Epithelial cell of proximal tubule (primary cell): ENCODE measurements at places on chromosomes 6 and 20. TPM values are rescaled to one million over a fixed set of nuclear protein-coding genes. Genes with fewer than 3 reads are reported as not detected.

- no peak for DNase-seq
Observed at GRCh38 chr6:132933090-132933489, 118.7 kb downstream of the RPS12 start.

- DNase-seq, result no peak
Observed at GRCh38 chr6:62942000-62942399, 269.3 kb upstream of the FKBP1C start.

DNA sequence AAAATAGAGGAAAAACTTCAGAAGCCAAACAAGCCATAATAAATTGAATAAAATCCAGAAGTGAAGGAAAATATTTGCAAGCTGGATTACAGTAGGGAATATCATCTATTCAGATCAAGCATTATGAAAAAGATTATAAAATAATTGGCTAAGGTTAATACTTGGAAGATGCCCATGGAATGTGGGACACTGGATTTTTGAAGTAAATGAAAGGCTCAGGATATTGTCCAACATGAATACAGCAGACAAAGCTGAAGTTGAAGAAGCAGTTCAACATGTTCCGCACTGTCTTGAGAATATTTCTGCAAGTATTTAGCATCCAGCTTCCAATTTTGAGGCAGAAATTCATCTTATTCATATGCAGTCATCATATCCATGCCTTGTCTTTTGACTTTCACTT lies 1278.4 kb upstream of the GJE1 start:
- DNase-seq, result no peak

DNA sequence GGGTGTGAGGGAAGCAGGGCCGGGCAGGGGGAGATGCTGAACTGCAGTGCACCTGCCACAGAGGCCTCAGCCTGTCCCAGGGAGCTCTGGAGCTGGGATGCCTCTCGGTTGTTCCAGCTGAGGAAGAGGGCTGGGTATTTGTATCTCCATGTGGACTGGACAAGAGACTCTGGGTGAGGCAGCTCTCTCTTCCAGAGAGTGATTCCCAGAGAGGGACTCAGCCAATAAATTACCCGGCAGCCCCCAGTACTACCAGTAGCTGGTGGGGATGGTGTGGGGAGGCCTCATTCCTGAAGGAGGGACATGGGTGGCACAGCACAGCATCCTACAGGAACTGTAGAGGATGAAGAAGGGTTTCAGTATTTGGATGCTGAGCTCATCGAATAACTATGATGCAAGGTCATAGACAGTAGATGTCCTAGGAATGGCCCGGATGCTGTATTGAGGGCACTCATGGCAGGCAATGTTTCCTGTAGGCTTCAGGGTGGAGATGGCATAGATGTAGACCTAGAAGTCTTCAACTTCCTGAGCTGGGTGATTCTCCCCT lies 1.4 kb downstream of the FGD2 start:
- no peak for DNase-seq

DNA sequence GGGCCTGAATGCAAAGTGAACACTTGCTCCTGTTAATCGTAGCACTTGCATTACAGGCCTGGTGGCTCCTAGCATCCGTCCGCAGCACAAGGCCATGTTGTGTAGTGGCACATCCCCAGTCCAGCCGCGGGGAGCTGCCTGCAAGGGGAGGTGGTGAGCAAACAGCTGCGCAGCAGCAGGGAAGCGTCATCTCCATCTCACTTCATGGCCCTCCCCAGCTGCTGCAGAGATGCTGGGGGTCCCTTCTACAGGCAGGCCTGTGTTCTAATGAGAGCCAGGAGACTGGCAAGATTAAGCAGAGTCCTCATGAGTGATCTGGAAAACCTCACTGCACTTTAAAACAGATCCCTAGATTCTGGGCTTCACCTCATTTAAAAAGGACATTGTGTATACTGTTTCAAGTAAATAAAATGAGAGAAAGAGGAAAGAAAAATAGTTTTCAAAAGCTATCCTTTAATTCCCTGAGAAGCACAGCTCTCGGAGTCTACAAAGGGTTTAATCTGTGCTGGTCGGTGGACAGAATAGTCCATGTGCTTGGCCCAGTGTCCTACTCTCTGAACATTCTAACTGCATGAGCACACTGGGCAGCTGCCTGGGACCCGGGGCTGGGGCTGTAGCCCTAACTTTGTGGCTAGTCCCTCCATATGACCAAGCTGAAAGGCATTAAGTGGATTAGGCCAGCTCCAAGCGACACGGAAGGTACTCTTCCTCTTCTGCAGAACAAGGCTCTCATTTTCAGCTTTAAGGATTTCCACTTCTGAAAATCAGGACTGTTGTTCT lies 125.8 kb downstream of the LY86 start:
- no peak for DNase-seq

- no peak for DNase-seq
Observed at GRCh38 chr6:139529420-139529819, 155.0 kb upstream of the CITED2 start.

DNA sequence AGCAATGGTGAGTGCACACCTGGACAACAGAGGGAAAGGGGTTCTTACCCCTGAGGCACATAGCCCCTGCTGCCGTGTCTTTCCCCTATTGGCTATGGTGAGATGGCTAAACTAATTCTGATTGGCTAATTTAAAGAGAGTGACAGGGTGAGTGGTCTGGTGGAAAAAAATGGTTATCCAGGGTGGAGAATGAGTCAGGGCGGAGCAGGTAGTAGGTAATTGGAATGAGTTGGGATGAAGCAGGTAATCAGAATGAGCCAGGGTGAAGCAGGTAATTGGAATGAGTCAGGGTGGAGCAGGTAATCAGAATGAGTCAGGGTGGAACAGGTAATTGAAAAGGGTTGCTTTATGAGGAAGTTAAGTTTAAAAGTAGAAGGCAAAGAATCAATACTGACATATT lies 200.3 kb downstream of the EYA4 start:
- DNase-seq, result no peak

PNLDC1 gene
- total RNA-seq, result not detected in 2 replicates
